CD4-positive, alpha-beta memory T cell (primary cell): ENCODE measurements at places on chromosomes 5 and 9. TPM values are rescaled to one million over a fixed set of nuclear protein-coding genes. Genes with fewer than 3 reads are reported as not detected.

The SLC22A4 gene
- not detected for polyA plus RNA-seq

The ZNF608 gene
- not detected for polyA plus RNA-seq

The SOWAHA gene
- 0.06 TPM for polyA plus RNA-seq

The OR1J2 gene
- not detected for polyA plus RNA-seq

The FCN1 gene
- polyA plus RNA-seq: 0.88 TPM
